Activated T-helper 1 cell treated with anti-CD3 and anti-CD28 coated beads, Interleukin-12 subunit alpha, Interleukin-12 subunit beta, Interleukin-2, Interleukin-4 antibody, amounts not matched to agents 30 ng/mL and 10 ng/mL and 1 ng/mL, durations not matched to agents 14 hours and 24 hours and 36 hours (primary cell): ENCODE measurements at places on chromosomes 11 and 22. TPM values are rescaled to one million over a fixed set of nuclear protein-coding genes. Genes with fewer than 3 reads are reported as not detected.

The TMEM86A gene
- 0.52 and 0.93 TPM in 2 replicates for total RNA-seq

The PRRG4 gene
- total RNA-seq = 0.83 and 0.91 TPM in 2 replicates

The TPP1 gene
- total RNA-seq = 38.4 and 40.3 TPM in 2 replicates

The OR4D5 gene
- not detected in 2 replicates for total RNA-seq

The BBOX1 gene
- not detected in 2 replicates for total RNA-seq

The CCDC116 gene
- 0.54 and 0.73 TPM in 2 replicates for total RNA-seq

The TSPAN18 gene
- 1.7 and 2.0 TPM in 2 replicates for total RNA-seq

The RIC3 gene
- 4.7 and 7.4 TPM in 2 replicates for total RNA-seq

The DRAP1 gene
- total RNA-seq = 119 and 129 TPM in 2 replicates

The OR51E2 gene
- total RNA-seq = not detected in 2 replicates

The PDE2A gene
- total RNA-seq = 0.57 and 0.64 TPM in 2 replicates

The NUDT22 gene
- 74.9 and 79.4 TPM in 2 replicates for total RNA-seq

The TUB gene
- 0.24 and 0.29 TPM in 2 replicates for total RNA-seq

The YPEL4 gene
- 0.26 and 0.39 TPM in 2 replicates for total RNA-seq
